Cardiac muscle cell (in vitro differentiated cells and primary cell): ENCODE measurements at places on chromosomes 3 and 15. TPM values are rescaled to one million over a fixed set of nuclear protein-coding genes. Genes with fewer than 3 reads are reported as not detected.

The CACNA2D3 gene
- 0.11 and 0.45 TPM in 2 replicates for total RNA-seq

The MYH15 gene
- 0.24 and 0.56 TPM in 2 replicates for total RNA-seq

The RYK gene
- 65.9 and 73.3 TPM in 2 replicates for total RNA-seq

The C15orf61 gene
- 5.1 and 6.8 TPM in 2 replicates for total RNA-seq

The AMIGO3 gene
- 2.3 and 5.2 TPM in 2 replicates for total RNA-seq
